Forelimb muscle (tissue), 1 donor: ENCODE measurements at places on chromosomes 3 and 15. TPM values are rescaled to one million over a fixed set of nuclear protein-coding genes. Genes with fewer than 3 reads are reported as not detected.

GRCh38 chr3:130659911-130660310 is 86.7 kb downstream of the PIK3R4 start:
- DNase-seq, result peak; percentile 73

GRCh38 chr3:14222457-14222856 is 43.8 kb downstream of the LSM3 start:
- DNase-seq, result no peak

GREM1 gene
- polyA plus RNA-seq, result 3.3 TPM

DNA sequence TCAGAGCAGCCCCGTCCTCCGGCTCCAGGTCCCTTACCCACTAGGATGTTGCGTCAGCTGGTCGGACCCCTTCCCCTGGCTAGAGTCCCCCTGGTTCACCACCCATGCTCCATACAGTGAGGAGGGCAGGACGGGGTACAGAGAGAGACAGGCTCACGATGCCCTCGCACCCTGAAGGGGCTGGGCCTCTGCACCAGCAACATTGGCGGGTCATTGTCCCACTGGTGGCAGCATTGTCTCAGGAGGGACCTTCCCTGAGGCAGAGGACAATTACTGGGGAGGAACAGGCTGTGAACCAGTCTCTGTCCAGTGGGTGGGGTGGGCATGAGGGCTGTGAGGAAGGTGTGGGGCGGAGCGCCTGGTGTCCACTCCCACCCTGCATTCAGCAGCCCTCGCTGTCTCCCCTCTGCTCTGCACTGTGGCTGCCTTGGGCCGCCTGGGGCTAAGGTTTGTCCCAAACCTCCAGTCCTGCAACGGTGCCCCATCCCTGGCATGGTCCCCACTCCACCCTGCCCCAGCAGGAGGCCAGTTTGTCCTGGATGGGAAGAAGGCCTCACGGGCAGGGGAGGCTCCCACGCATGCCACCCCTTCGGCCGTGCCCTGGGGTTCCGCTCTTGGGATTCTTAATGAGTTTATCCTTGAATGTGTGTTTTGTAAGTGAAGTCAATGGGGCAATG is 48.0 kb upstream of the KLF13 start:
- DNase-seq, result no peak

PLSCR2 gene
- not detected for polyA plus RNA-seq

- no peak for DNase-seq
Measured at GRCh38 chr3:37704064-37704463, 157.6 kb upstream of the CTDSPL start.

RBM15B gene
- 19.3 TPM for polyA plus RNA-seq

GRCh38 chr3:98529856-98530459 is 1.8 kb upstream of the GPR15 start:
- no peak for DNase-seq
